ENCODE measurements at places on chromosomes 7 and 10.

DNA sequence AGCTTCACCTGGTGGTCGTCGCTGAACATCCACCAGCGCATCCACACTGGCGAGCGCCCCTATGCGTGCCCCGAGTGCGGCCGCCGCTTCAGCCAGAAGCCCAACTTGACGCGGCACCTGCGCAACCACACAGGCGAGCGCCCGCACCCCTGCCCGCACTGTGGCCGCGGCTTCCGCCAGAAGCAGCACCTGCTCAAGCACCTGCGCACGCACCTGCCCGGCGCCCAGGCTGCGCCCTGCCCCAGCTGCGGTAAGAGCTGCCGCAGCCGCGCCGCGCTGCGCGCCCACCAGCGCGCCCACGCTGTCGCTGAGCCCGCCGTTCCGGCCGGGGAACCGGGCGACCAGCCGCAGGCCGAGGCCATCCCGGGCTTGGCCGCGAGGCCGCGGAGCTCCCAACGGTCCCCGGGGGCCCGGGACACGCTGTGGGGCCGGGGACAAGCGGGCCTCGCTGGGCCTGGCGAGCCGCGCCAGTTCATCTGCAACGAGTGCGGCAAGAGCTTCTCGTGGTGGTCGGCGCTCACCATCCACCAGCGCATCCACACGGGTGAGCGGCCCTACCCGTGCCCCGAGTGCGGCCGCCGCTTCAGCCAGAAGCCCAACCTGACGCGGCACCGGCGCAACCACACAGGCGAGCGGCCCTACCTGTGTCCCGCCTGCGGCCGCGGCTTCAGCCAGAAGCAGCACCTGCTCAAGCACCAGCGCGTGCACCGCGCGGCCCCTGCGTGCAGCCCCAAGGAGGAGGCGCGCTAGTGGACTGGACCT, 18.4 kb downstream of the ZNF775 start:
- DNase-seq = no peak

- DNase-seq = no peak
These were observed 3.9 kb downstream of the MICALL2 start for GRCh38 chr7:1455241-1455939.

DNA sequence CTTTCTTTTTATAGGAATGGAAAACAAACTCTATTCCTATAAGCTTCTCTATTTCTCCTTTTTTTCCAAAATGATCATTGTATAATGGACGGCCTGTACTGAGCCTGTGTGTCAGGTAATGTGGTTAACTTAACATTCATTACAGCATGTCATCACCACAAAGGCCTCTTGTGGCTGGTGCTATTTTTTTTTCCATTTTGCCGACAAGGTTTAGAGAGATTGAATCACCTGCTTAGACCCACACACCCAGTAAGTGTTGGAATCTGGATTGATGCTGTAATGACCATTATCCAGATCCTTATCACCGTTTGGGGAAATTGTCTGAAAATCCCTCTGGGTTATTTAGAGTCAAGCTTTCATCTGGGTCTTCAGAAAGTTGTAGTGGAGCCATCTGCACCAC, 18.5 kb downstream of the AKR1B15 start:
- no peak for DNase-seq

DNA sequence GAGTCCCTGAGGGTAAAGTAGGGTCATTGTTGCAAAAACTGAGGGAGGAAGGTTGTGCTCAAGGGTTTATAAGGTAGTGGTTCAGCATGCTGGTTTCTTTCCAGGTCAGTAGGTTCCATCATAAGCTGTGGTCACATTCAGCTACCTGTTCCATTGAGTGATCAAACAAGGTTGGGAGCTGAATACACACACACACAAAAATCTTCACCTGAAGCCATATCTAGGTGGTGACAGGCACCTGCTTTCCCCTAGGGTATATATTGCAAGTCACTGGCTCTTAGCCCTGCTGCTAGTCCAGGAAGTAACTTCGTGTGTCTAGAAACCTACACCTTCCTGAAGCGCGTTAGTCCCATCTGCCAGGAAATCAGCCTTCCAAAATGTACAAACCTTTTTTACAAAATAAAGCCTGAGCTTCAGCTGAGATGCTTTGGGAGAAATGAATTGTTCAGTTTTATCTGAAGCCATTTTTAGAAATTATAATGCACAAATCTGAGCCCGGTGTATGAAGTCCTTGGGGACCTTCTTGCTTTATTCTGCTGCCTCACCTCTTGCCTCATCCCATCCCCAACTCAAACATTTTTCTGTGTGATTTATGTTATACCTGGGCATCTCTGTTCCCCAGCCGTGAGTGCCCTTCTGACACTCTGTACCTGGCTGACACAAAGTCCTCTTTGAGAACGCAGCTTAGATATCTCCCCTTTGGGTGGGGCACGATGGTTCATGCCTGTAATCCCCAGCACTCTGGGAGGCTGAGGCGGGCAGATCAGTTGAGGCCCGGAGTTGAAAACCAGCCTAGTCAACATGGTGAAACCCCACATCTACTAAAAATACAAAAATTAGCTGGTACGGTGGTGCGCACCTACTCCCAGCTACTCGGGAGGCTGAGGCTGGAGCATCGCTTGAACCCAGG, 10.6 kb upstream of the LAMTOR4 start:
- no peak for DNase-seq

DNA sequence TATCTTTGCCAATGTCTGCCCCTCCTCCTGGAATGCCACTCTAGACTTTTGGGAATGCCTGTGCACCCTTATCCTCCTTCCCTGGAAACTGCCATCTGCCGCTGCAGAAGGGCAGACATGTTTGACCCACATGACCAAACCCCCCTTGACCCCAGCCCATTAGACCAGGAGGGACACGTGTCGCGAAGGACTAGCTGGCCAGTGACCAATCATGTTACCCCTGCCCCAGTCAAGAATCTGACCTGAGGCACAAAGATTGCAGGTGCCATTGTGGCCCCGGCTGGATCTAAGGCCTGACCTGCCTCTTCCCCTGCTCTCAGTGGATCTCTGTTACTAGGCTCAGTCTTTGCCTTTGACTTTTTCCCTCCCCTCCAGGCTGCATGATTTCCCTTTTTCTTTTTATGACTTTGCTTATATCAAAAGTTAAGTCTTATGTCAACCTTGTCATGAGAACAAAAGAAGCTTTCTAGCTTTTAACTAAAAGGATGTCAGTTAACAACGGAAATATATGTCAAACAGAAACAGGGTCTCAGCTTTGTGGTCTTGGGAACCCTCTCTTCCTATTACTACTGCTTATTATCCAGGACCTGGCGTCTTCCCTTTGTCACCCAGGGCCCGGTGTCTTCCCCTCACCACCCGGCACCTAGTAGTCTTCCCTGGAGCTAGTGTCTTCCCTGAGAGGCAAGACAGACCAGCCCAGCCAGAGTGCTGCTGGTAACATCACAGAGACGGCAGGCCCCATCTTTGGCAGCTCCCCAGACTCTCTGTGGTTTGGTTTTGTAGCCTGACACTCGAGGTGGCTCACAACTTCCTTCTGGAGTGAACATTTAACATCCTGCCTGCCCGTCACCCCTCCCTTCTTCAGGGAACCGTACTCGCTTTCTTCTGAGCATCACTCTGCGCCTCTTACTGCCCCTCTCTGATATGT, 24.4 kb upstream of the PPIF start:
- DNase-seq = no peak

DNA sequence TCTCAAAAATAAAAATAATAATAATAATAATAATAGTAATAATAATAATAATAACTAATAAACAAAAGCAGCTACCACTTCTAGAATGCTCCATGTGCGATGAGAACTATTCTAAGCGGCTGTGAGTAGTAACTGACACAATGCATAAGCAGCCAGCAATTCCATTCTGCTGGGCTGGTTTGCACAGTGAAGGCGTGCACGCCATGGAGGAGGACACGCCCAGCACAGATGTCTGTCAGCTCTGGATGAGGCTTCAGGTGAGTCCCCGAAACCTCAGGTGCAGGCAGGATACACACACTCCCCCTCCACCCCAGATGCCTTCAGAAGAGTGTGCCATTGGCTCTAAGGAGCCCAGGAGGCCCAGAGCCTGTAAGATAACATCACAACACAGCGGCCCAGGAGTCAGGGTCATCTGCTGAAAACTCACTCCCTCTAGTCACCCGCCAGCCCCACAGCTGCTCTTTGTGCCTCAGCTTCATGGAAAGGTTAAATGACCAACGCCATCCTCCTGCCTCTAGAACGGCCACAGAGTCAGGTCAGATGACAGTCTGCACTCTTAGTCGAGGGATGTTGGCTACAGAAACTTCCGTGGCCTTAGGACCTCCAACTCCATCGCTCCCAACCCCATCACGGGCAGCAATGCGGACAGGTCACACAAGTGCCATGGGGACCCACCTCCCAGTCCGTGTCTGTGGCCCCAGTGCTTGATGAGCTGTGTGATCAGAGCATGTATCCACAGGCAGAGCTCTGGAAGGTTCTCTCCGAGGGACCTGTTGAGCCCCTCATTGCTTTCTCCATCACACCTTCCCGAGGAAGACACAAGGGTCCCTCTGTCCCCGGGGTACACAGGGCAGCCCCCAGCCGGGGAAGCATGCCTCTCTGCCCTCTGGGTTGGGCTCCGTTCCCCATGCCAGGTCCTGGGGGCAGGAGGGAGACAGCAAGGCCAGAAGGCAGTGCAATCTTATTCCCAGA, 103.9 kb downstream of the CTBP2 start:
- DNase-seq = no peak

DNA sequence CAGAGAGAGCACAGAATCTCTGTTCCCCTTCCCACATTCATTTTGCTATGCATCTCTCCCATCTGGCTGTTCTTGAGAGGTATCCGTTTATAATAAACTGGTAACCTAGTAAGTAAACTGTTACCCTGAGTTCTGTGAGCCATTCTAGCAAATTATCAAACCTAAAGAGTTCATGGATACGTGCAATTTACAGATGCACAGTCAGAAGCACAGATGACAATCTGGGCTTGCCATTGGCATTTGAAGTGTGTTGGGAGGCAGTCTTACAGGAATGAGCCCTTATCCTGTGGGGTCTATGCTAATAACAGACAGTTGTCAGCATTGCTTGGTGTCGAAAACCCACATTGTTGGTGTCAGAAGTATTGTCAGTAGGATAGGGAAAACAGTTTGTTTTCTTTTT, 151.8 kb downstream of the CFTR start:
- no peak for DNase-seq

DNA sequence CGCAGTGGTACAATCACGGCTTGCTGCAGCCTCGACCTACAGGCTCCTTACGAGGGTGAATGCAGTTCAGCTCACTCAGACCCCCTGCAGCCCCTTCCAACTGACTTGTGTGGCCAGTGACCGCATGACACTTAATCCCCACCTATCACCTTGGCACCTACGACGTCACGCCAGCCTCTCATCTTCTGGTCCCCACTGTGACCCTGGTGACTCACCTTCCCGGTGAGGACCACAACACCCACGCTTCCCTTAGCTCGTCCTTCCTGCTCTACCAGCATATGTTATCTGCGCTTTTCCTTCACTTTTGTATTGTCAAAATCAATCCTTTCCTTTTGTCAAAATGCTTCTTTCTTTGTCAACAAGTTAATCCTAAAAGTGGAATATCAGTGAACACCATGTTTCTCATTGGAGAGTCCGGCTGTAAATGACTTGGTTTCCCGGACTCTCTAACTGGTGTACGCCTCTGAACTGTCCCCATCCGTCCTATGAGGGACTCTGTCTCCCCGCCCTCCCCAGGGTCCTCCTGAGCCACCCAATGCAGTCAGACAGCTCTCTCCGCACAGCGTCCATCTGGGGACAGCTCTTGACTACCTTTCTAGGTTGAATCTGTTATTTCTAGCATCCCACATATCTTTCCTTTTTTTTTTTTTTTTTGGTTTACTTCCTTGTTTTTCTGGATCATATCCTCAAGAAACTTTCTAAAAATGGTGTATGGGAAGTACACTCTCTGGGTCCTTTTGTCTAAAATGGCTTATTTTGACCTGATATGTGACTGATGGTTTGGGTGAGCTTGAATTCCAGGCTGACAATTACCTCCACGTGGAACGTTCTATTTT, 37.3 kb downstream of the CFAP46 start:
- no peak for DNase-seq

GRCh38 chr10:44908936-44909630, 2.1 kb upstream of the TMEM72 start:
- no peak for DNase-seq

DNA sequence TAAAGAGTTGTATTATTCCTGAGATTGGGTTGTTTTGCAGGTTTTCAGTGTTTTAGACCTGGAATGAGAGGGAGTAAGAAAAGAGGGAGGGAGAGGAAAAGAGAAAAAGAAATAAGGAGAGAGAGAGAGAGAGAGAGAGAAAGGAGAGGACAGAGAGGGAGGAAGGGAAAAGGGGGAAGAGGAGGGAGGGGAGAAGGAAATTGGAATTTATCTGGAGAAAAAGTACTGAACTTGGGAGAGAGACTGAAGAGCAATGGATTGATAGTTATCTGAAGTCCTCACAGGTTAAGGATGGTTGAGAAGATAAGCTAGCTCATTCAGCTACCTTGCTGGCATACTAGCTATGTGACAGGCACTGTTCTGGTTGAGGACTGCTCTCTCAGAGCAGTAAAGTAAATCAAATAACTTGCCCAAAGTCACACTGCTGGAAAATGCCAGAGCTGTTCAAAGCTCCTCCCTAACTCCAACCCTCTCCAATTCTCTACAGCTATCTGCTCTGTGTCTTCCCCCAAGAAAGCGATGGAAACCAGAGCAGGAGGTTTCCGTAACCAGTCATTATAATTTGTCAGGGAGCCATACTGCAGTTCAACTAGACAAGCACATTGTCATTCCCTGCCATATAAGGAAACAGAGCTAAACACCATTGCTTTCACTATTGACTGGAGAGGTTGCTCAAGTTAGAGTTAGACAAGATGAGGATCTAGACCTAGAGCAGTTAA, 10.7 kb downstream of the CALD1 start:
- DNase-seq = no peak

DNA sequence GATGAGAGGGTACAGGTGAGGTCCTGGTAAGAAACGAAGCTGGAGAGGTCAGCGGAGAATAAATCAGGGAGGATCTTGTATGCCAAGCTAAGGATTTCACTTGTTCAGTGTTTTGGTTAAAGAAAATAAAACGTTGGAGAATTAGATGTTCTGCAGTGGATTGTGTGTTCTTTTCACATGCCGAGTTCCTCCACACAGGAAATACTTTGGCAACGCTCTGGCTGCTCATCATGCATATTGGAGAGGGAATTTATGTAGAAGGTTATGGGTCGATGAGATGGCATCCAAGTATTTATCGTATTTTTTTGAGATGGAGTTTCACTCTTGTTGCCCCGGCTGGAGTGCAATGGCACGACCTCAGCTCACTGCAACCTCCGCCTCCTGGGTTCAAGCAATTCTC, 11.0 kb downstream of the RPS24 start:
- no peak for DNase-seq

DNA sequence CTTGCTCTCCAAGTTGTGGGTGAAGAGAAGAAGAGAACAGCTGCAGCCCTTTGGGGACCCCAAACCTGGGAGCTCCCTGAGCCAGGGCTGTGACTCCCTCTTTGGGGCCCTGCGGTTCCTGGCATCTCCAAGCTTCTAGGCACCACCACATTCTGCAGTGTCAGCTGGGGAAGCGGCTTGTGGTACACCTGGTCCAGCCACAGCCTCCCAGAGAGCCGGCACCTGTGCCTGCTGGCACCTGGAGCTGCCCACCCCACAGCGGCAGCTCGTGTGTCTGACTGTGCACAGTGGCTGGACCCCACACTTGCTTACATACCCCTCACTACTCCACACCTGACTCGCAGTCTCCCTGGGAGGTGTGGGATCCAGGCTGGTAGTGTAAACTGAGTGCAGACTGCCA, 23.5 kb downstream of the FAM241B start:
- DNase-seq = no peak
